ENCODE measurements at places on chromosomes 11 and 22.
A peak's percentile ranks its signal among the peaks of the same experiment; 100 is the strongest.

GRCh38 chr11:122656631-122657101 is 1.1 kb downstream of the UBASH3B start:
- no peak for DNase-seq

DNA sequence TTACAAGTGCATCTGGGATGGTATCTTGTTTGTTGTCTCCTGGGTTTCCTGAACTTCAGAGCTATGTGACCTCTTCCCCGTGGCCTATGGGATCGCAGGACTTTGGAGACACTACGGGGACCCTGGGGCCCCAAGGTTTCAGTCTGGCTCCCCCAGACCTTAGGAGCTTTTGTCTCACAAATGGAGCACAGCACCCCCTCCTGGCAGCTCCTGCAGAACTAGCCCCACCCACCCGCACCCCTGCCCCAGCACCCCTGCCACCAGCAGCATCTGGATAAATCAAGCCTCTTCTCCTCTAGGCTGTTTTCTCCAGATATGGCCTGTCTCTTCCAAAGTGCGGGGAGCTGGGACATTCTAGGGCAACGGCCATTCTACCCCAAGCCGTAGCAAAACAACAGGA is 10.4 kb downstream of the RCOR2 start:
- DNase-seq: no peak

- DNase-seq: no peak
Observed at GRCh38 chr11:70281156-70281609, 10.7 kb downstream of the PPFIA1 start.

DNA sequence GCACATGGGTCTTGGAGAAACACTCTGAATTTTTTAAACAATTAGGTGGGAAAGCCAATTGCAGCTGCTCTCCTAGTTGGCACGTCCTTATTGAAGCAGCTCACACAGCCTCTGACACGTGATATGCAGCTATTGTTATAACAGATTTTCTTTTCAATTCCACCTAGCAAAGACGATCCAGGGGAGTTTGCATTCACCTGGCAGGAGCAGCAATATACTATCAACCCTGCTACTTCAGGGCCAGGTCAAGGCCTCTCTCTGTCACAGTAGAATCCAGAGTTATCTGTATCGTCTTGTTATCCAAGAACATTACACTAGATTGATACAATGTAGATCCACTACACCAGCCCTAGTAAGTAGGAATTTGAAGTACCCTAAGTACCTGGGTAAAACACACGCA is 8.3 kb downstream of the KRTAP5-11 start:
- no peak for DNase-seq

GRCh38 chr22:23533328-23533762 is 46.7 kb downstream of the IGLL1 start:
- no peak for DNase-seq

- no peak for DNase-seq
Observed at GRCh38 chr22:31588970-31589675, 72.9 kb downstream of the PISD start.

- peak; percentile 59 for DNase-seq
Observed at GRCh38 chr11:85826116-85826855, 15.3 kb upstream of the SYTL2 start.

GRCh38 chr11:95228081-95228749 is 2.8 kb downstream of the SESN3 start:
- DNase-seq: no peak

DNA sequence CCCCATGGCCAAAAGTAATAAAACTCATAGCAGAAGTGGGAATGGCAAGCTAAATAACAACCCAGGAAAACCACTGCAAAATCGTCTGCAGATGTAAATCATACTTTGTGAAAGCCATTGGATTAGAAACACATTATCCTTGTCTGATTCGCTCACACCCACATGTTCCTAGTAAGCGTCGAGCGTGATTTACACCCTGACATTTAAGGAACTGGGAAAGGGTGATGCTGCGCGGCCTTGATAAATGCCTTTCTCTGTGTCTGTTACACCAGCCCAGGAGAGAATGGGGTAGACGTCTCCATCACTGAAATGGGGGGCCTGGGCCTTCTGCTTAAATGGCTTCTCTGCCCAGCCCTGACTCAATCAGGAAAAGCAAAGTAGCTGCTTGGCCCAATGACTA is 162.7 kb downstream of the NTM start:
- DNase-seq: no peak

DNA sequence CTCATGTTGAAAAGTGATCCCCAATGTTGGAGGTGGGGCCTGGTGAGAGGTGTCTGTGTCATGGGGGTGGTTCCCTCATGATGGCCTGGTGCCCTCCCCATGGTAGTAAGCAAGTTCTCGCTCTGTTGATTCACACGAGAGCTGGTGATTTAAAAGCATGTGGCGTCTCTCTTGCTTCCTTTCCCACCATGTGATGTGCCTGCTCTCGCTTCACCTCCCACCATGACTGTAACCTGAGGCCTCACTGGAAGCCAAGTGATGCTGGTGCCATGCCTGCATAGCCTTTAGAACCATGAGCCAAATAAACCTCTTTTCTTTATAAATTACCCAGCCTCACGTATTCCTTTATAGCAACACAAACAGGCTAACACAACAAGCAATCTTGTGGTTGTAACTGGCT is 52.4 kb downstream of the VSIG10L2 start:
- DNase-seq: no peak

GRCh38 chr22:30535182-30535581 is 11.4 kb downstream of the SEC14L6 start:
- no peak for DNase-seq

DNA sequence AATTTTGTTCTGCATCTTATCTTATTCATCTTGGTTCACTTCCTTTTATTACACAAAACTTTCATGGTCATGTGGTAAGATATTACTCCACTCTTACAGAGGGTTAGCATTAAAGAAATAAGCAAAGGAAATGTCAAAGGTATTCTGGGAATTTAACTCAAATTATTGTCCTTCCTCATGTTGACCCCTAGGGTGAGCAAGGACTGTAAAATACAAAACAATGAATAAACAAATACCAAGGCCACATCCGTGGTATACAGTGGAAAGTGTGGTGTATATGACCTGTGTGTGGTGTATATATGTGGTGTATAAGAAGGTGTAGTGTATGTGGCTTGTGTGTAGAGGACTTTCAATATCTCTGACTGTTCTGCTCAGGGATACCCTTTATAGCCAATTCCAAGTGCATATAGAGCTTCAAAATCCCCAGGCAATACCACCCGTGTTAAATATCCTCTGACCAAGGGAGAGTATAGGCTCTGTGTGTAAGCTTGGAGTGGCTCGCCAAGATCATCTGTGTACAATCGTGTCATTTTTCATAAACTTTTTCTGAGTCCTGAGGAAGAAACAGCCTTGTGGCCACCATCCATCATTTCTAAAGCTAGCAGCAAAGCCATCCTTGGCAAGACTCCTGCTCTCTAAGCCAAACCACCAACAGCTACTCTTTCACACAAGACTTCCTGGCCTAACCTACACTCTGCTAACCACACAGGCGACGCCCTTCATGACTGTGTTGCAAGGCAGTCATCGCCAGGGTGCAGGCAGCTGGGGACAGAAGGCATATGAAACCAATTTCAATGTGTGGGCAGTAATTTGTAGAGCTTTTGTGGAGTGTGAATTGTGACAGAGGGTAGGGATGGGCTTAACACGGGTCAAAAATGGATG is 548.0 kb downstream of the ETS1 start:
- no peak for DNase-seq

DNA sequence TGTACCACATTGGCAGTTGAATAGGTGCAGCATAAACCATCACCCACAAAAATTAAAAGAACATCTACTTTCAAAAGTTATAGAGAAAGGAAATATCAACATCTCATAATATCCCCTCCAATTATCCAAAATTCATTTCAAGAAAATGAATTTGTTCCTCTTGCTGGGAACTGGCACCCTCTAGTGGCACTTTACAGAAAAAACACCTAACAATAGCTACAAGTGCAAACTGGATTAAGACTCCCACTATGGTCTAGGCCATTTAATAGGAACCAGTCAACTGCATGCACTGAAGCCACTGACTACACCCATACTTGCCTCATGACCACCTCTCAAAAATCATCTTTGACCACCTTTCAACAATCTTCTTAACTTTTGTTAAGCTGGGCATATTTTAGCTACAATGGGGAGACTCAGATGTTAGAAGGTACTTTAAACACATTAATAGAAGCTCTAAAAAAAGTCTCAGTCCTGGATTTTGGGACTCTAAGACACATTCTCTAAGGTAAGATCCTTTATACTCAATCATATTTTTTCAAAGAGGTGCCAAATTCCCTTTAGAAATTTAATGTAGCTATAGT is 17.3 kb downstream of the TRAF6 start:
- DNase-seq: no peak

DNA sequence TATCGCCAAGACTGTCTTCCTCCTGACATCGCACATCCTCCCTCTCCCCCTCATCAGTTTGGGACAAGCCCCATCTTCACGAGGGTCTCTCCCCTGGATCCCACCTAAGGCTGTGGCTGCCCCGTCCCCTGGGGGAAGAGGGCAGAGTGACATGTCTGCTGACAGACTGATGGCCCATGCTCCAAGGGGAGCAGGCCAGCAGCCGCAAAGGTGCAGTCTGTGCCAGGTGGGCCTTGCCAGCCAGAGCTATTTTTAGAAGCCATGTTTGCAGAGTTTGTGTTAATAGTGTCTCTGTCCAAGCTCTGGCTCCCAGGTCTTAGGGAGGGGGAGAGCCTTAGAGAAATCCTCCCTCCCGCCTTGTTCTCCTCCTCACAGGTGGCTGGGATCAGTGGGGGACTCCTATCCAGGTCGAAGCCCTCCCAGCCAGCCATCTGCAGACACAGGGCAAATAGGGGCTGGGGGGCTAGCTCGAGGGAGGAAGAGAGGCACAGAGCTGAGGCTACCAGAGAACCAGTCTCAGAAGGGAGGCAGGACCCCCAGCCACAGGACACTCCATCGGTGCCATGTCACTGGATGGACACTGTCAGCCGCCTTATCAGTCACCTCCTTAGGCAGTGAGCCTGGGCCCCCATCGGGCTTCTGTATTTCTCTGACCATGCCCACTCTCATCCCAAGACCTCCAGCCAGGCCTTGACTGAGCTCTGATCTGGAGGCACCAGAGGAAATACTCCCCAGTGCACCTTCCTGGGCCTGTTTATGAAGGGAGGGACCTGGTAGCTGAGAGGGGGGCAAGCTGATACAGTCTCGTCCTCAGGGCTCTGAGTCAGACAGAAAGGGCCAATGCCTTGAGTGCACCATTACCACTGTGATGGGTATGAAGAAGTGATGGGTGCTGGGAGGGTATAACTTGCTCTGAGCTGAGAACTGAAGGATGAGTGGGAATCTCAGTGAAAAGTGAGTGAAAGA is 49.3 kb downstream of the CHRDL2 start:
- peak; percentile 22 for DNase-seq

DNA sequence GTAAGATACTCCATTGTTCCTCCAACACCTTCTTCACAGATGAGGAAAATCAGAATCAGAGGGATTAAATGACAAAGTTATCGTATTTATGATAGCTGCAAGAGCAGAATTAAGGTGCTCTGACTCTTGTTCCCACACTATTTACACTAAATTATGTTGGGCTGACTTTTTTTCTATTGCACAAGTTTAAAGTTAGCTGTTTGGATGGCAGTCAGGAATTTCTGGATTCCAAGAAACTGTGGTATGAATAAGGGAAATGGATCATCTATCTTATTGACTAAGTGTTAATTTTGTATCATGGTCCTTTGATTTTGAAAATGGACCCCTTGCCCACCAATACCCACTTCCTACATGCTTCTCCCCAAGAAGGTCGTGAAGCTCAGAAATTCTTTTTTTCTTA is 19.9 kb upstream of the APOA1 start:
- DNase-seq: no peak
